Tongue (tissue), 3 donors: ENCODE measurements at places on chromosomes 12 and 14.

- DNase-seq = no peak
These were observed 71.8 kb downstream of the SPATS2 start for GRCh38 chr12:49439042-49439441.

GRCh38 chr12:18811273-18811672, 73.4 kb downstream of the CAPZA3 start:
- DNase-seq = no peak

DNA sequence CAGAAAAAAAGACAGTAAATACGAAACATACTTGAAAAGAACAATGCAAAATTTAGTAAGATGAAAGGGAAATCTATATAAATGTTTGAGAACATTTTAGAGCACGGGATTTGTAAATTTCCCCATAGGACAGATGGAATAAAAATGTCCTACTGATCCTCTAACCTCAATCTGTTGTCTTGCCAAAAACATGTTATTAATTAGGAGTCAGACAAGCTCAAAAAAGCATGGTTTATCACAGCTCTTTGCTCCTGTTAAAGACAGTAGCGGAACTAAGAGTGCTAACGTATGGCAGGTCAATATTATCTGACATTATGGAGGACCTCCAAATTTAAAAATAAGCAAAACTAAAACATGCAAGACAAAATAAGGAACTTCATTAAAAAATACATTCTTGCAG, 12.9 kb downstream of the GMFB start:
- no peak for DNase-seq

DNA sequence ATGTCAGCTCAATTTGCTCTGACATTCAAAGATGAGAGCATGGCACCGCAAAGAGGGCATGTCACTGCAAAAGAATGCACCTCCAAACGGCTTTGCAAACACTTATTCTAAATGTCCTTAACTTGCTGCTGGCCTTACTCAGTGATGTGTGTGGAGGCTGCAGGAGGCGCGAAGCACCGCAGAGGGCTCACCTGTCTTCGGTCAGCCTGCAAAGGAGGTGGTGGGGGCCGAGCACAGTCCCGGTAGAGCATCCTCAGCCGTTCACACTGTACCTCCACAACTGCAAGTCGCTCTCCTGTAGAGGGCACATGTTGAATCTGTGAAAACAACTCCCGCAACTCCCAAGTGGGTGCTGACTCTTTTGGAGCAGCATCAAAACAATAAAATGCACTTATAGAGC, 93.8 kb downstream of the TRAFD1 start:
- DNase-seq = no peak

- no peak for DNase-seq
These were observed 167.9 kb upstream of the NTF3 start for GRCh38 chr12:5264006-5264405.

- peak; percentile 83 for DNase-seq
These were observed 58.6 kb downstream of the GXYLT1 start for GRCh38 chr12:42086031-42086430.

- DNase-seq = no peak
These were observed 191.6 kb downstream of the DICER1 start for GRCh38 chr14:94965551-94966313.

- peak; percentile 39 for DNase-seq
These were observed 271.4 kb downstream of the DUSP6 start for GRCh38 chr12:89080793-89081465.

DNA sequence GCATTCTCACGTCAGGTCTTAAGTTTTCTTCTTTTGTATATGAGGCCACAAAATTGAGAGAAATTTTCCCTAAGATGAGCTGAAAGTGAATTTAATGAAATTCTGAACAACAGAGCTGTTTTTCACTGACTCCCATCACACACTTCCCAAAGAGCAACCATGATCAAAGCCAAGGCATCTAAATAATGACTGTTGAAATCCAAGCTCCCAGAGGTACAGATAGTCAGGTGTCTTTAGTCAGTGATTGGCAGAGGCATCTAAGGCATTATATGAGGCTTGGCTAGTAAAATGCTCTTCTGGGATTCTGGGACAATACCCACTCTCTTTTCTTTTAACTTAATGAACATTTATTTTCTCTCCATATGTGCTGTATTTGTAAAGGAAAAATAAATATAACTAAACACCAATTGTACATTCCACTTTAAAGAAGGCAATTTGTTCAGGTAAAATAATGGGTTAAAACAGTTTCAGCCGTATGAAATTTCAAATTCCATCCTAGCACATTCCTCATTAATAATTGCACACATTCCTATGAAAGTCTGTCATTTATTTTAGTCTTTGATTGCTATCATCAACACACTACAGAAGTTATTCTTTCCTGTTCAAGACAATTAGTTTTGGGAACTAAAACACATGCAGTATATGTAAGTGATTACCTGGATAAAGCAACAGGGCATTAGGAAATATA, 871 bp upstream of the SSTR1 start:
- DNase-seq = no peak

- no peak for DNase-seq
These were observed 51.6 kb downstream of the AEBP2 start for GRCh38 chr12:19490908-19491307.

GRCh38 chr14:81133400-81133799, 87.4 kb downstream of the GTF2A1 start:
- no peak for DNase-seq

DNA sequence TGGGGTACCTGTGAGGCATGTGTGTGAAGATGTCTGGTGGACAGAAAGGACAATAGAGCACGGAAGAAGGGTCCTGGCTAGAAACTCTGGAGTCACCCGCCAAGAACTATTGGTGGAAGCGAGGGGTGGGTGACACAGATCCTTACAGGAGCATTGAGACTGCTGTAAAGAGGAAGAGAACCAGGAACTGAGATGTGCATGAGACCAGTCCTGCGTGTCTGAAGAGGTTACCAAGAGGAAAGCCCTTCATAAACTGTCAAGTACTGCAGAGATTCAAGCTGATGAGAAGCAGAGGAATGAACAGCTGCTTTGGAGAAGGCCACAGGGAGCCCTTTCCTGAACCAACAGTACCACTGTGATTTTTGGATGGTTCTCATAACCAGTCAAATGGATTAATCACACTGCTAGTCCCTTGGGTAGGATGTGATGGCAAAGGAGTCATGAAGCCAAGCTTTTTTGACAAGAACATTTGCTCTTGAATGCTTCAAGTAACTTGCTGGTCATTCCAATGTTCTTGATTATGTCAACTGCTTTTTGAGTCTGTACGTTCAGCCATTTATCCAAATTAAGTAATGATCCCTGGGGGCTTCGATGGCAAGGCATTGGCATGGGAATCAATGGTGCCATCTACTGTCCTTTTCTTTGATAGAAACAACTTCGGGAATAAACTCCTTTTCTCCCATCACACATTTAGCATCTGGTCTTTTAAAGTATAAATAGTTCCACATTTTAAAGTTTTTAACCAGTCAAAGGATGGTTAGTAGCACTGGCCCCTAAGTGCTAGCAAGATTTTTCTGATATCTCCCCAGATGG, 42.9 kb downstream of the GPR135 start:
- peak; percentile 52 for DNase-seq

DNA sequence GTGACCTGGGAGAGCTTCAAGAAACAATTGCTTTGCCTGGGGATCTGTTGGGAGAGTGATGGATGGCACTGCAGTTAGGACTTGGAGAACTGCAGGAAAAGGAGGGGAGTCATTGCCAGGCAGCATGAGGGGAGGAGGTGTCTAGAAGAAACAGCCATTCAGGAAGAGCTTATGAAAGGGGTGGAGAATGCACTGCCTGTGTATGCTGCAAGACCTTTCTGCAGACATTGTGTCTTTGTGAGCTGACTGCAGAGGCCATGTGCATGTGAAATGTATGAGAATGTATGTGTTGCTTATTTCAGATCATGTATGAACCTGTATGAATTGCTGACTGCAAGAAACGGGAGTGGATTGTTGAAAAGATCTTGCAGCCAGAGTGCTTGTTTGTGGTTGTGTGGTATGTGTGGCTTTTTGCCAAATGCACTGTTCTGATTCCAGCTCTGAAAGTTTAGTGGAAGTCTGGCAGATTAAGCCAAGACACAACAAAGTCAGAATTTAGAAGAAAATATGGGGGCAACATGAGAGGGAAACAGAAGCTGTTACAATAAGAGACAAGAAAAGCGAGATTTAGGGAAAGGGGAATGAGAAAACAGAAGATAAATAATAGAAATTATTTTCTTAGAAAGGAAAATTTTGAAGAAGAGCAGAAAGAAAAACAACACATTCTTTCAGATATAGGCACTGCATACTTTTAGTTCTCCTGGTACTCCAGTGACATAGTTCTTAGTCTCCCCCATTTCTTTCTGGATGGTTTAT, 9.8 kb upstream of the RIMKLB start:
- peak; percentile 88 for DNase-seq

GRCh38 chr14:99873653-99874052, 80.4 kb downstream of the EML1 start:
- no peak for DNase-seq

DNA sequence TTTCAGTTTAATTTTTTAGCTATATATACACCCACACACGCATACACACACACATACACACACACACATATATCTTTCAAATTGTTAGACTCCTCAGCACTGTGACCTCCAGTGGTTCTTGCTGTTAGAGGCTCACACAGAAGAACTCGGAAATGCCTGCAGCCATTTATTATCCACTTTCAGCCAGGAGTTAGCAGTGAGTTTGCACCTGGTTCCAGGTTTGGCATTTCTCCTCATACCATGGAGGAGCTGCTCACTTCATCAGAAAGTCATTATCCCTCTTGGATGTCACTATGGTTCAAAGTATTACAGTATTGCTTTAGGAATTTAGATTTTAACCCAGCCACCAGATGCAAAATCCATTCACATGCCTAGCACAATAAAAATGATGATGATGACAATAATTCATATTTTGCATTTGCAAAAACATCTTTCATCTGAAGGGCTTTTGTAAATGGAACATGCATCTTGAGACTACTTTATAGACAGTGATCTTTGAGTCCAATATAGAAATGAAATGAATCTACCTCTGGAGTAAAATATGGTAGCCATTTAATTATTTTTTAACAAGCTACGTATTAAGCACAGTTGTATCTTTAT, 42.3 kb downstream of the NPAS3 start:
- DNase-seq = no peak

- no peak for DNase-seq
These were observed 79.2 kb downstream of the CCDC88C start for GRCh38 chr14:91338379-91338778.

DNA sequence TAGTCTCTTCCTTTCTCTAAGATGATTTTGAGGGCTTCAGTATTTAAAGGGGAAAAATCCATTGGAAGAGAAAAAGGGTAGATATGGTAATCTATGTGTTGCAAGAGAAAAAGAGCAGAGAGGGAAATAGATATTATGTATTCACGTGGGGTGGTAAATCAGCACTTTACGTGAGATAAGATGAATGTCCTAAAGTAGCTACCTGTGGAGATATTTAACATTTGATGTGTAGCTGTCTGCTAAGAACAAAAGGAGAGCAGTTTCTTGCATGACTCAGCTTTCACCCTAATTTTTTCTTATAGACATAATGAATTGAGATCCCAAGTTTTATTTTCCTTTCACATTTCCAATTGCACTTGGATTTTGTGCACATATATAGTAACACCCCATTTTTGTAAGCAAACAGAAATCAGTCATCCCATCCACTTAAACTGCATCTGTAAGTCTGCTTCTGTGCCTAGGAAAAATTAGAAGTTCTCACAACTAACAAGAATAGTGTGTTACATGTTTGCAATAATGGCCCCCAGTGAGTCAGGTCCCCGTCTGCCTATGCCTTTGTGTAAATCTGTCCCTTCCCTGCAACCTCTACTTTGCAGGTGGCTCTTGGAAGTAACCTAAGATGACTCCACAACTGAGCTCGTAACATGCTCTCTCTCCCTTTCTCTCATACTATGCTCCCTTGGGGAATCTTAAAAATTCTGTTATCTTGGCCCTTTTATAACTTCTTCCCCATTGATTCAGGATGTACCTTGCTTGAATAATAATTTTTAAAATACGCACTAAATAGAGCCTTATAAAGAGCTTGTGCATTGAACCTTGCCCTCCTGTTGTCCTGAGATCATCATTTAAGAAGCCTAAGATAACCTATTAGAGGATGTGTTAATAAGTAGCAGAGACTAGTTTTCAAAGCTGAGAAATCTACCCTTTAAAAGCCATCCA, 3.7 kb downstream of the TMTC3 start:
- DNase-seq = no peak

DNA sequence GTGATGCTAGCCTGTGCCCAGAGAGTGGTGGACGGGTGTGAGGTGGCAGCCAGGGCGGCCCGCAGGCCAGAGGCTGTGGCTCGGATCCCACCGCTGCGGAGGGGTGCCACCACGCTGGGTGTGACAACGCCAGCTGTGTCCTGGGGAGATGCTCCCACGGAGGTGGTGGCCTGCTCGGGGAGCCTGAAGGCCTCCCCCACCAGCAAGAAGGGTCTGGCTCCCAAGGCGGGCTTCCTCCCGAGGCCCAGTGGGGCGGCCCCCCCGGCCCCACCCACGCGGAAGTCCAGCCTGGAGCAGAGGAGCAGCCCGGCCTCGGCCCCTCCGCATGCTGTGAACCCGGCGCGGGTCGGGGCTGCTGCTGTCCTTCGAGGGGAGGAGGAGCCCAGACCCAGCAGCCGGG, 38.2 kb downstream of the KIF26A start:
- no peak for DNase-seq

GRCh38 chr12:1518591-1519516, 75.5 kb downstream of the FBXL14 start:
- no peak for DNase-seq

DNA sequence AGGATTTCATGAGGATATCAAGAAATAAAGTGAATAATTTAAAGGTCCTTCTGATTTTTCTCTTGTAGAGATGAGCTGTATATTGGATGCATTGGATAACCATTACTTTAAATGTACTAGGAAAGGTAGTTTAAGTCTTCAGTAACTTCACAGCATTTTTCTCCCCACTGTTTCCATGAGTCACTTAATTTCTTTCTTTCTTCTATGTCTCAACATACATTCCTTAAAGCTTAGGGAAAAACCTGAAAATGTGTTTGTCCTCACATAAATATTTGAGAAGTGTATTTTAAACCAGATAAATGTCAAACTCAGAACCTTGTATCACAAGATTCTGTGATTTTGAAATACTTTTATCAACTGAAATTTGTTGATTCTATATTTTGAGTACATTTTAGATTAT, 1970.2 kb upstream of the FLRT2 start:
- DNase-seq = no peak

DNA sequence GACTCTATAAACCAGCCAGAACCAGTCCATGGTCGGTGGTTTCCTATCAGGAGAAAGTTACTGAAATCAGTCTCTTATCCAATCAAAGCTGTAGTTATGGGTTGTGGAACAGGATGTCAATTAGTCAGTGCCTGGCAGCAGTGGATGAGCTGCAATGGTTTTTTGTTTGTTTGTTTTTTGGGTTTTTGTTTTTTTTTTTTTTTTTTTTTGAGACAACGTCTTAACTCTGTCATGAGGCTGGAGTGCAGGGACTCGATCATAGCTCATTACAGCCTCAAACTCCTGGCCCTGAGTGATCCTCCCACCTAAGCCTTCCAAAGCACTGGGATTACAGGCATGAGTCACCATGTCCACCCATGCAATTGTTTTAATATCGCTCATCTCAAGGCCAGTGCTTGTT, 113.3 kb upstream of the CAND1 start:
- DNase-seq = no peak
